ENCODE measurements at places on chromosomes 12 and 14.
A peak's percentile ranks its signal among the peaks of the same experiment; 100 is the strongest.

- DNase-seq, result no peak
These were observed 58.8 kb downstream of the TTC7B start for GRCh38 chr14:90757452-90757851.

DNA sequence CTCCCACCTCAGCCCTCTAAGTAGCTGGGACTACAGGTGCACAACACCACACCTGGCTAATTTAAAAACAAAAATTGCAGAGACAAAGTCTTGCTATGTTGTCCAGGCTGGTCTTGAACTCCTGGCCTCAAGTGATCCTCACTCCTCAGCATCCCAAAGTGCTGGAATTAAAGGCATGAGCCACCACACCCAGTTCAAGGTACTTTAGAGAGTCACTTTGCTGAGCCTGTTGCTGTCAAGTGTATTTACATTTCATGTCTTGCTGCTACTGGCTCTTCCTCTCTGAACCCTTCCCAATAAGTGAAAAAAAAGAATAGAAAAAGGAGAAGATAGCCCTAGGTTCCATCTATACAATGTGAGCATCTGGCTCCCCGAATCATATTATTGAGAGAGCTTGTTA, 38.4 kb downstream of the SLCO1A2 start:
- no peak for DNase-seq

DNA sequence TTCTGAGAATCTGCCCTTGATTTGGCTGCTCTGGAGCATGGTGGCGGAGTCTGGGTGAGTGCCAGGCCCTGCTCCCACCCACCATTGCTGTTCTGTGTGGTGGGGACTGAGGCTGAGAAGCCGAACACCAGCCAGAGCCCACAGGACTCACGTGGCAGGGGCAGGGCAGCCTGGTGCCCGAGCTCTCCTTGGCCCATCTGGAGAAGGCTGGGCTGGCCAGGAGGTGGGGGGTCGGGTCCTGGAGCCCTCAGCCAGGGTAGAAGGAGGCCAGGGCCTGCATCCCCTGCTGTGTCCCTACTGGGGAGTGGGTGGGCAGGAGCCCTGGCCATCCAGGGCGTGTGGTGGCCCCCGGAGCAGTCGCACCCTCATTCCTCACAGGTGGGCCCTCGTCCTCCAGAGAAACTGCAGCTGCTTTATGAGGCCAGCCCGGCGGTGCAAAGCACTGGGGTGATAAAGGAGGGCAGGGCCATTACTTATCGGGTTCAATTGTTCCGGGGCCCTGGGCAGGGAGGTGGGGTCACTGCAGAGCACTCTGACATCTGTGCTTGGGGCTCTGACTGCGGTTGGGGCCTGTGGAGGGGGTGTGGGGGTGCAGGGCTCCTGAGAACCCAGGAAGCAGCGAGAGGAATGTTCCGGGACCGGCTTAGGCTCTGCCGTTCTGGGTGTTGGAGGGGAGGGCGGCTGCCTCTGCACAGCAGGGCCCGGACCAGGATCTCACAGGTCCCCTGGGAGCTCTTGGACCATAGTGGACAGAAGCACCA, 217.5 kb upstream of the C14orf180 start:
- DNase-seq, result no peak

DNA sequence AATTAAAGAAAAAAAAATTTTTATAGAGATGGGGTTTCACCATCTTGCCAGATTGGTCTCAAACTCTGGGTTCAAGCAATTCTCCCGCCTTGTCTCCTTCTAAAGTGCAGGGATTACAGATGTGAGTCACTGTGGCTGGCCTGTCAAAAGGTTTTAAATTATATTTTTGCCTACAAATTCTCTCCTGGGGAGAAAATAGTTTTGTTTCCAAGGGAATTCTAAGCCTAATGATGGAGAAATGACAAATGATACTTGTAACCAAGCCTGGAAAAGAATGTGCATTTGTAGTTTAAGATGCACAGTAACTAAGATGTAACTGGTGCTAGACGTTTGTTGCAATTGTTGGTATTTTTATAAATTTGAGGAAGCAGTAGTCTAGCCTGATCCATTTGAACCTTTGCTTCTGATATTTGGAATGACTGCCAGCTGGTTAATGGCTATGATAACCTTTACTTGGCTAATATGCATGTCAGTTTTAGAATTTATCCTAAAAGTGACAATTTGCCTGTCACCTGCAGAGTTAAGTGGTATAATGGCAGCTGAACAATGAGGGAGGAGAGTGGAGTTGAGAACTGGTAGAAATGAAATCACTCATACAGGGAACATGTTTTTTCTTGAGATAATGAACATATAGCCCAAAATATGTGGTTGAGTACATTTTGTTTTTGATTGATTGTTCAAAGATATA, 148.0 kb downstream of the FUT8 start:
- no peak for DNase-seq

DNA sequence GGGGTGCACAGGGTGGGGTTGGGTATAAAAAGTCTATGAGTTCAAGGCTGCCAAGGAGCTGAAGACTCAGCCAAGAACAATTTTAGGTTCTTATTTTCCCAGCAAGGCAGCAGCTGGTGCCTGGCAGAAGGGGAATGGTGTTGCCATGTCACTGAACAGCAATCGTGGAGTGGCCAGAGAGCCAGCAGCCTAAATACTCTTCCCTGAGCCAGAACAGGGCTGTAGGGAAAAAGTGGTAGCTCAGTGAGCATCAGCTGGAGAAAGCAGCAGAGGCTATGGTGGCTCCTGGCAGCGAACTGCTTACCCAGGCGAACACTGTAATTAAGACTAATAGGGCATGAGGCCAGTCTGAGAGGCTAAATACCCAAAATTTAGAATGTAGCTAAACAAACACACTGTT, 334.9 kb downstream of the RMST start:
- no peak for DNase-seq

GRCh38 chr12:62895351-62895877, 39.5 kb downstream of the PPM1H start:
- DNase-seq, result no peak

- no peak for DNase-seq
These were observed 13.2 kb upstream of the TIGAR start for GRCh38 chr12:4307593-4308333.

- DNase-seq, result peak; percentile 13
These were observed 33.7 kb downstream of the FGFR1OP2 start for GRCh38 chr12:26971963-26972362.

- peak; percentile 26 for DNase-seq
These were observed 172.2 kb upstream of the ATP2B1 start for GRCh38 chr12:89880690-89881350.

DNA sequence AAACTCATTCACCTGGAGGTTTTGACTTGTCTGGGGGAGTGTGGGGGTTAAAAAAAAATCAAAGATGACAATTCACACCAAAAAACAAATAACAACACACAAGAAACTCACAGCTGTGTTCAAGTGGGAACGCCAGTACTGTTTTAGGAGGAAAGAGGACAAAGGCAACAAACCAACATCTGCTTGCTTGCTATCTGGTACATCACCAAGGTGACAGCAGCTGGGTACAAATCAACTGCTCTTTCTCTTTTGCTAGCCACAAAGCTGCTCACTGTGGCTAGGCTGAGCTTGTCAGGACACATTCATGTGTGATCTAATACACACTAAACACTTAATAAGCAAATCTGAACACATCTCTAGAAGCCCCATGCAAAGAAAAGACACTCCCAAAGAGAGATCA, 128.0 kb upstream of the RAP1B start:
- DNase-seq, result no peak

GRCh38 chr12:88793096-88793495, 212.8 kb upstream of the KITLG start:
- DNase-seq, result no peak

DNA sequence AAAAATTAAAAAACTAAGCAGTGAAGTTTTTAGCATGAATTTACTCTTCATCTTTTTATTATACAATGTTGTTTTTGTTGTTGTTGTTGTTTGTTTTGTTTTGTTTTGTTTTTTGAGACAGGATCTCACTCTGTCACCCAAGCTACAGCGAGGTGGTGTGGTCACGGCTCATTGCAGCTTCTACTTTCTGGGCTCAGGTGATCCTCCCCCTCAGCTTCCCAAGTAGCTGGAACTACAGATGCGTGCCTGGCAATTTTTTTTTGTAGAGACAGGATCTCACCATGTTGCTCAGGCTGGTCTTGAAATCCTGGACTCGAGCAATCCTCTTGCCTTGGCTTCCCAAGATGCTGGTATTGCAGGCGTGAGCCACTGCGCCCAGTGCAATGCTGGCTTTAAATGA, 11.3 kb downstream of the PPFIBP1 start:
- no peak for DNase-seq

GRCh38 chr12:104671409-104672095, 214.8 kb downstream of the CHST11 start:
- peak; percentile 37 for DNase-seq

GRCh38 chr12:52234223-52234810, 1.3 kb downstream of the KRT7 start:
- DNase-seq, result no peak

- DNase-seq, result no peak
These were observed 28.5 kb downstream of the PRPF40B start for GRCh38 chr12:49651855-49652254.

- DNase-seq, result no peak
These were observed 166.6 kb upstream of the BCL2L14 start for GRCh38 chr12:11904124-11904523.

- no peak for DNase-seq
These were observed 3.7 kb upstream of the SELPLG start for GRCh38 chr12:108637222-108637971.

- DNase-seq, result no peak
These were observed 103.6 kb upstream of the FLRT2 start for GRCh38 chr14:85426068-85426935.

DNA sequence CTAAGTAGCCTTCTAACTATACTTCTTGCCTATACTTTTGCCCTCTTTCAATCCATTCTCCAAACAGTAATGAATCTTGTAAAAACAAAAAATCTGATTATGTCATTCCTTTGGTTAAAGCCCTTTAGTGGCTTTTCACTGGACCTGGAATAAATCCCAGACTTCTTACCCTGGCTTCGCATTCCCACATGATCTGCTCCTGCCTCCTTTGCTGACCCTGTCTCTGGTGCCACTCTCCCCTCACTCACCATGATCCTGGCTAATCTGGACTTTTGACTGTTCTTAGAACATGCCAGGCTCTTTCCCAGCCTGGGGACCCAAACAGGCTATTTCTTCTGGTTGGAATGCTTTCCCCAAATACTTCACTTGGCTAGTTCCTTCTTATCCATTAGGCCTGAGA, 7.9 kb downstream of the MIA2 start:
- no peak for DNase-seq

- no peak for DNase-seq
These were observed 193.9 kb upstream of the OR4E1 start for GRCh38 chr14:21867541-21867940.

GRCh38 chr14:102776761-102777710, at the start of gene TRAF3:
Gene TRAF3 (plus strand): TSS chr14:102777449. CDS start chr14:102870202, 92,753 bp downstream.
- peak; percentile 86 for DNase-seq

DNA sequence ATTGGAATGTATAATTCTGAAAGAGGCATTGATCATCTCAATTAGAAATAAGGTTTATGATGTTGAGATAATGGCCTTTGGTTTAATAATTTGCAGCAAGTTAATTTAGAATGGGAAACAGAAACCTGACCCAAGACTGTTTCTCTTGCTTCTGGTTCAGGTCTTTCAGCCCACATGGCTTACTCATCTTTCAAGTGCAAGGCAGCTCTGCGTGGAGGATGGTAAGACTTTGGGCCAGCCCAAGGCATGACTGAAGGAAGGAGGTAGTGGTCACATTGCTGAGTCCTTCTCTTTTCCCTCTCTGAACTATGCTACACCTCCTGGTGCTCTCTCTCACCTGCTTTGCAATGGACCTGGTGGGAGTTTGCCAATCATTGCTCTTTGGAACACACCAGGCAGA, 98.7 kb downstream of the CAND1 start:
- DNase-seq, result no peak

GRCh38 chr12:89161557-89161956, 190.7 kb downstream of the DUSP6 start:
- DNase-seq, result no peak

DNA sequence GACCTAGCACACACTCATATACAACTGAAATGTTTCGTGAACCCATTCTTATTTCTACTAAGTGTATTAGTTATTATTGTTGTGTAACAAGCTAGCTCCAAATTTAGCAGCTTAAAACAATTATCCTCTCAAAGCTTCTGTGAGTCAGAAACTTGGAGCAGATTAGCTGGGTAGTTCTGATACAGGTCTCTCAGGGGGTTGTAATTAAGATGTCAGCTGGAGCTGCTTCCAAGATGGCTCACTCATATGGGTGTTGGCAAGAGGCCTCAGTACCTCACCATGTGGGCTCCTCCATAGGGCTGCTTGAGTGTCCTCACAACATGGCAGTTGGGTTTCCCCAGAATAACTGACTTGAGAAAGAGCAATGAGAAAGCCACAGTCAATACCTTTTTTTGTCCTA, 9.8 kb downstream of the GPR135 start:
- DNase-seq, result no peak

GRCh38 chr12:98352218-98352811, 163.1 kb upstream of the TMPO start:
- no peak for DNase-seq

DNA sequence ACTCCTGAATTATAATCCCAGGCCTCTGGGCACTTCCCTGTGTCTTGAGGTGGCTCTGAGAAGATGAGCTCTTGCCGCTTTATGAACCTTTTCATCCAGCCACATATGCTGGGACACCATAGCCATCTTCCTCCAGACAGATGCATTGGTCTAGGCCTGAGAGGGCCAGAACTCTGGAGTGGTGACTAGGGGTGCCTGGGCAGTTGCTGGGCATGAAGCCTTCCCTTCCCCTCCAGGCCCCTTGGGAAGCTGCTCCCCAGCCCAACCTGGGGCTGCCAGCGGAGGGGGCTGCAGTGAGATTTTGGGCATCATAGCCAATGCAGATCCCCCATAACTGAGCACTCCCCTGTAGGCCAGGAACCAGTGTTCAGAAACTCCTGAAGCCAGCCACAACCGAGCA, 135.2 kb downstream of the GCH1 start:
- no peak for DNase-seq

- no peak for DNase-seq
These were observed 60.5 kb downstream of the FBXW8 start for GRCh38 chr12:116971222-116971621.

- DNase-seq, result no peak
These were observed 15.8 kb upstream of the ANKRD33 start for GRCh38 chr12:51871918-51872688.

- no peak for DNase-seq
These were observed 79.5 kb downstream of the DCAF5 start for GRCh38 chr14:69073429-69073828.

DNA sequence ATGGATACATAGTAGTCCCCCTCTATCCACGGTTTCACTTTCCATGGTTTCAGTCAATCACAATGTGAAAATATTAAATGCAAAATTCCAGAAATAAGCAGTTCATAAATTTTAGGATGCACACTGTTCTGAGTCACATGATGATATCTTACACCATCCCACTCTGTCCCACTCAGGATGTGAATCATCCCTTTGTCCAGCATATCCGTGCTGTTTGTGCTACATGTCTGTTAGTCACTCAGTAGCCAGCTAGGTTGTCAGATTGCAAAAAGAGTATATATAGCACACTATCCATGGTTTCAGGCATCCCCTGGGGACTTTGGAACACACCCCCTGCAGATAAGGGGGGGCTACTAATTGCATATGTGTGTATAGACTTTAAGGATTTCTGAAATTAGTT, 8.1 kb upstream of the NAA30 start:
- no peak for DNase-seq

Measured in activated T-helper 1 cell treated with Interleukin-2 at 50 U/mL for 16 hours (primary cell).